ENCODE measurements at places on chromosomes 11 and 22.
A peak's percentile ranks its signal among the peaks of the same experiment; 100 is the strongest.

DNA sequence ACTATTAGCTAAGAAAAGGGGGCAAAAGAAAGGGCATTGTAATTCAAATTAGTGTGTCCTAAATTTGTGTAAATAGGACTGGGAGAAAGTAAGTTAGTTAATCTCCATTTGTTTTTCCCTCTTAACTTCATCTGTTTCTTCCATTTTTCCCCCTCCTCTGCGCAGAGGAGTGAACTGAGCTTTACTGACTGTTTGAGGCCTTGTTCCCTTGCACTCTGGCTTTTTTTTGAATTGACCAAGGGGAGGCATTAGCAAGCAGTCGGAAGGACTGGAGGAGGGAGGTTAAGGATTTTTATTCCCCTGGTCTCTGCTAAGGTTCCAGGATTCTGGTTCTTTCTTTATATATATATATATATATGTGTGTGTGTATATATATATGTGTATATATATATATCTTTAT is 15.2 kb upstream of the FANCF start:
- no peak for DNase-seq

- no peak for DNase-seq
Measured at GRCh38 chr22:23205339-23206049, 25.2 kb downstream of the BCR start.

DNA sequence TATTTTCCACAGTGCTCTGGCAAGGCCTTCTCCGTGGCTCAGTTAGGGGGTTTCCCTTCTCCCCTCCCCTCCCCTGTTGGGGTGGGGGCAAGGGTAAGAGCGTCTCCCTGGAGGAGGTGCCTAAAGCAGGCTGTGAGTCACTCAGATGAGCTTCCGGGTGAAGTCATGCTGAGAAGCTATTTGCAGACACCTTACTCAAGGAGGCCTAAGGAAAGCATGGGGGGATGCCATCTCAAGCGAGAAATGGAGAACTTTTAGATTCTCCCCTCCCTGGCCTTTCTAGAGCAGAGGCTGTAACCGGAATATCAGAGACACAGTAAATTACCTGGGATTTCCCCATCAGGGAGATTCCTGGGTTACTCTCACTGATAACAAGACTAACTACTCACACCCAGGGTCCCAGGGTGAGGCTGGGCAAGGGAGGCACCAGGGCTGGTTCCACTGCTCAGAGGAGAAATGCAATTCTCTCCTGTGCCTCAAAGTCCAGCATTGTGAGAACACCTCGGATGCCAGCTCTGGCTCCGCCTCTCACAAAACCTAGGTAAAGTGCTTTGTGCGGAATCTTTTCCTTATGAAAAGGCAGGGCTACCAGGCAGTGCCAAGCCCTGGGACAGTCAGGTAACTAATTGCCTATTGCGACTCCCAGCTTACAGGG is 123.6 kb downstream of the ABTB2 start:
- DNase-seq, result peak; percentile 47

DNA sequence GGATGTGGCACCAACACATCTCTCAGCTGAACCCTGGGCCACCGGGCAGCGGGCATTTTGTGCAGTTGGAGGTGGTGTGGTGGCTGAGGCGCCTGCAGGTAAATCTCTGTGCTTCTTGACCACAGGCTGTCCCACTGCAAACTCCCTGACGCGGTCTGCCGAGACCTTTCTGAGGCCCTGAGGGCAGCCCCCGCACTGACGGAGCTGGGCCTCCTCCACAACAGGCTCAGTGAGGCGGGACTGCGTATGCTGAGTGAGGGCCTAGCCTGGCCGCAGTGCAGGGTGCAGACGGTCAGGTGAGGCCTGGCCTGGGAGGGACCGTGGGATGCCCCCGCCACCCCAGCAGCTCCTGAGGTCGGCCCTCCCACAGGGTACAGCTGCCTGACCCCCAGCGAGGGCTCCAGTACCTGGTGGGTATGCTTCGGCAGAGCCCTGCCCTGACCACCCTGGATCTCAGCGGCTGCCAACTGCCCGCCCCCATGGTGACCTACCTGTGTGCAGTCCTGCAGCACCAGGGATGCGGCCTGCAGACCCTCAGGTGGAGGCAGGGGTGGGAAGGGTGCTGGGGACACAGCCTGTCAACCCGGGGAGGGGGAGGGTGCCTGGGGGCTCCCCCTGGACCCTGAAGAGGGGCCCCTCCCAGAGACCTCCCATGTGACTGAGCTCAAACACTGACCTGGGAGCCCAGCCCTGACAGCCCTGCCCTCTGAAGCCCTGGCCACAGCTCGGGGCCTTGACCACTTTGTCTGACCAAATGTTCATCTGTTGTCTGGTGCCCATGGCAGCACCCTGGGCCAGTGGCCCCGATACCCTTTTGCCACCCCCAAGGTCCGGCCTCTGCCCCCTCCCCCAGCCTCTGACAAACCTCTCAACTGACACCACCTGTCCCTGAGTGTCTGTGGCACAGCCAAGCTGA is 4.6 kb upstream of the PGGHG start:
- DNase-seq, result no peak

DNA sequence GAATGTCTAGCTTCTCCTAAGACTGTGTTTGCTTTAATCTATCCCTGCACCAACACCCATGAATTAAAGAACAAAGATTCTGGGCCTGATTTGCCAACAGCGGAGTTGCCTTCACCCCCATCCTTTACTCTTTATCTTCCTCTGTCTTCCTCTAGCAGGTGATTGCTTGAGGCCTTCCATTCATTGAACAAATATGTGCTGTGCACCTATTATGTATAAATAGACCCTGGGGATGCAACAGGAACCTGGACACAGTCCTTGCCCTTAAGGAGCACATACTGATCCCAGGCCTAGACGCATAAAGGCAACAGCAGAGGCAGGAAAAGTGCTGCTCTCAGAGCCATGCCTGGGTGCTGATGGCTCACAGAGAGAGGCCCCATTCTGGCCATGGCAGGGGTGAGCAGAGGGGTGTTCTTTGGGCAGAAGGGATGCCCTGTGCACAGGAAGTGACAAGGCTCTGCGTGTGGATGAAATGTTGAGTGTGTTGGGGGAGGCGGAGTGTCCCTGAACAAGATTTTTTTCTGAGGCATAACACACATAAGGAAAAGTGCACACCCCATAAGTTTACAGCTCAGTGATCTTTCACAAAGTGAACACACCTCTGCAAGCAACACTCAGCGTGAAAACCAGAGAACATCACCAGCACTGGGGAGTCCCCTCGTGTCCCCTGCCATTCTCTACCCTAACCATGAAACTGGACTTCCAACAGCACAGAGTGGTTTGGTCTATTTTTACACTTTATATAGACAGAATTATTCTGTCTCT is 145.9 kb downstream of the GRIK4 start:
- peak; percentile 58 for DNase-seq

GRCh38 chr11:24422376-24422775 is 74.5 kb upstream of the LUZP2 start:
- DNase-seq, result no peak

GRCh38 chr11:47856186-47856585 is 8.0 kb upstream of the NUP160 start:
- DNase-seq, result no peak

DNA sequence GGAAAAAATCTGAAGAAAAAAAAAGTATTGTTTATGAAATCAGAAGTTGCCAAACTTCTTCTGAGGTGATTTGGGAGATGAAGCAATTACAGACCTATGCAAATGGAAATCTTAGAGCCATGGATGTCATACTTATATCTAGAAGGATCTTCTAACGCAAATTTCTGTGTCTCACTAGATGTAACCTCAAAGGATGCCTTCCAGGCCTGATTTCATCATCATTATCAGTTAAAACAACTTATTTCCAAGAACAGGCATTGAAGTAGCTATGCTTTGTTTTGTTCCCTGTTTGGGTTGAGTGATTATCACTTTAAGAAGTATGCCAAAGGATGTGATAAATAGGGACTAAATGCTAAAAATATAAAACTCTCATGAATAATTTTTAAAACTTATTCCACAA is 43.9 kb upstream of the ANGPTL5 start:
- no peak for DNase-seq

- DNase-seq, result no peak
Measured at GRCh38 chr11:58999291-58999680, 60.0 kb downstream of the GLYATL1 start.

GRCh38 chr11:118514103-118514502 is 13.2 kb upstream of the TTC36 start:
- no peak for DNase-seq

DNA sequence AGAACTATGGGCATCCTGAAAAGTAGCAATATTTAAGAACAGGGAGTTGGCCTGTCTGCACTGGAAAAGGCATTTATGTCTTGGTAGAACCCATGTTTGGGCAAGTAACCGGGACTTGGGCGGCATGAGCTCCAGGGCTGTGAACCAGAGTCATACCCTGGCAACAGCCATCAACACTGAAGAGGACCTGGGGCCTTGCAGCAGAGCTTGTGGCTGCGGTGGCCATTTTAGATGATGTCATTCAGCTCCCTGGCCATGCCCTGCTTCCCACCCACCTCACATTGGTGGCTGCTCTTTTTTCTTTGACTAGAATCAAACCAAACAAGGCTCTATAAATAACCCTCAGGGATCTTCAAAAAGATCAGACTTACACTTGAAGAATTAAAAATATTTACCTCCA is 26.6 kb downstream of the EHF start:
- DNase-seq, result no peak

GRCh38 chr11:125627236-125627910 is 2.4 kb downstream of the CHEK1 start:
- DNase-seq, result no peak

- DNase-seq, result no peak
Measured at GRCh38 chr22:43288807-43289420, 54.3 kb downstream of the SCUBE1 start.

- no peak for DNase-seq
Measured at GRCh38 chr22:33101550-33101949, 43.4 kb upstream of the SYN3 start.

DNA sequence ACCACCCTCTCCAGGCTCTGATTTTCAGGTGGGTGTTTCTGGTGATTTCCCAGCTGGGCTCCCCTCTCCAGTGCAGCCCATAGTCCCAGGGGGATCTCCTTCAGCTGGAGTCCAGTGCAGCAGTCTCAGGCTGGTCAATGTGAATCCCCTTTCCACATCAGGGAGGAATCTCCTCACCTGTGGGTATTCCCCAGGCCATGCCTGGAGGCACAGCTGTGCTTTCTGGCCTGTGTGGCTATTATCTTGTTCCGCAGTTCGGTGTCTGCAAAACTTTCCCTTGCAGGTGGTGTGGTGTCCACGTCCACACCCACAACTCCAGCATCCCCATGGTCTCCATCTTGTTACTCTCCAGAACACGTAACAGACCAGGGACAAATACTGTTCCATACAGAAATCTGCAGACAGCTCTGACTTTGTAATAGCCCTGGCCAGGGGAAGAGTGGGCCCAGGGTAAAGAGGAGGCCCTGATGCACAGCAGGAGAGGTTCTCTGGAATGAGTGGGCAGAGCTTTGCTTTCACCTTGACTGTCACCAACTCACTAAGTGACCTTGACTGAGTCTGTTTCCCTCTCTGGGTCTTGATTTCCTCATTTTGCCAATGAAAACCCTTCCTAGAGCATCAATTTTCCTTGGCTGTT is 183.2 kb downstream of the CSNK2A3 start:
- DNase-seq, result no peak

DNA sequence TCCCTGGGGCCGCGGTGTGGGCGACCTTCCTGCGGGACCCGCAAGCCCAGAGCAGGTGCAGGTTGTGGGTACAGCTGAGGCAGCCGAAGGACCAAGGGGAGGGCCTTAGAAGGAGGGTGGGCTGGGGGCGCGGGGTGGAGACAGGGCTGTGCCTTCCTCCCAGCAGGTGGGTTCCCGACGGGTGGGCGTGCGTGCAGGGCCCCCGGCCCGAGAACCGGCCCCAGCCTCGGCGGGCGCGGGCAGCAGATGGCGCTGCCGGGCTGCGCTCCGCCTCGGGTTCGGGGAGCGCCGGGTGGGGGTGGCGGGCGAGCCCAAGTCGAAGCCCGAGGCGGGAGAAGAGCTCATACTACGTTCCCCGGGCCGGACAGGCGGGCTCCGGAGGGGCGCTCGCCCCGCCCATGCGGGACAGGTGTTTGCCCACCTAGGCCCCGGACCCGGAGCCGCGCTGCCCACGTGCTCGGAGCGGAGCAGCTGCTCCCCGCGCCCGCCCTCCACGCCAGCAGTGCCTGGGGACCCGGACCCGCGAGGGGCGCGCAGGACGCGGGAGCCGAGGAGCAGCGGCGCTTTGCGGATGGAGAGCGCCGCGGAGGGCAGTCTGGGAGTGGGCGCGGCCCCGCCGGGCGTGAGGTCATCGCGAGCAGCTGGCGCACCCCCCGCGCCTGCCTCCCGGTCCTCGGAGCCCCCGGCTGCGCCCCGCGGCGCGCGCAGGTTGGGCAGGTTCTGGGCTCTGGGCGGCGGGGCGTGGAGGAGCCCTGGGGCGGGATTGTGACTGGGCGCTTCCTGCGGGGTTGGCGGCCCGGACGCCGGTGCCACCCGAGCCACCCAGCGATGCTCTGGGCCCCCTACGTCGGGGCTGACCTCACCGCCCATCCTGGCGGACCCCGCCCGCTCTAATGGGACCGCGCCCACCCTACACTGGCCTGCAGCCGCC is 25.3 kb downstream of the DUSP8 start:
- DNase-seq, result peak; percentile 90

- no peak for DNase-seq
Measured at GRCh38 chr11:5696210-5696609, 6.6 kb downstream of the TRIM22 start.

- no peak for DNase-seq
Measured at GRCh38 chr11:33479231-33479630, 221.4 kb downstream of the C11orf91 start.

DNA sequence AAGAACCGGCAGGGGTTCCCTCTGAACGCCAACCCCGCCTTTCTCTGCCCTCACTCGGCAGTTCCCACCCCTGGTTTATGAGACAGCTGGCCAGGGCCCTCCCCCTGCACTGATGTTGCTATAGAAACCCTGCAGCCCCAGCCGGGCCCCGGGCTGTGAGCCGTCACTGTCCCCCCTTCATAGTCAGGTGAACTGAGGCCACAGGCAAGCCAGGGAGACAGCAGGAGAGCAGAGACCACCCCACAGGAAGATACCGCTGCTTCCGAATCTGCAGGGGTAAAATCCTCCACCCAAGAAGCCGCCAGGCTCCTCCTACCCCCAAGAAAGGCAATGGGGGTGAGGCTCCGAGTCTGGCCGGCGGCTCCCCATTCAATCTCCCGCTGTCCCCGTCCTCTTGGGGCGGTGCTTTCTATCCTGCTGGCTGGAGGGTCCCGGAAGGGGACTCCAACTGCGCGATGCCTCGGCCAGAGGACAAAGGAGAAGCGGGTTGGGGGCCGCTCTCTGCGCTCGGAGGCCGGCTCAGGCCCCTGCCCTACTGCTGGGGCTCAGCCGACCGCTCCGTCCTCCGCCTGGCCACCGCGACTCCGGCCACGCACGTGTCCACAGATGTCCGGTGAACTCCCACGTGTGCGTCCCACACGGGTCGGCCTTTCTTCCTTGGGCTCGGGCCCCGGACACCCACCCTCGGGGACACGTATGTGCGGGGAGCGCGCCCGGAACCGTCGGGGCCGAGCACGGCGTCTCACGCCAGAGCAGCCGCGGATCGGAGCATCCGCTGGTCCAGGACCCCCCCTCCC is 587 bp downstream of the SLC25A22 start:
- DNase-seq, result peak; percentile 95

DNA sequence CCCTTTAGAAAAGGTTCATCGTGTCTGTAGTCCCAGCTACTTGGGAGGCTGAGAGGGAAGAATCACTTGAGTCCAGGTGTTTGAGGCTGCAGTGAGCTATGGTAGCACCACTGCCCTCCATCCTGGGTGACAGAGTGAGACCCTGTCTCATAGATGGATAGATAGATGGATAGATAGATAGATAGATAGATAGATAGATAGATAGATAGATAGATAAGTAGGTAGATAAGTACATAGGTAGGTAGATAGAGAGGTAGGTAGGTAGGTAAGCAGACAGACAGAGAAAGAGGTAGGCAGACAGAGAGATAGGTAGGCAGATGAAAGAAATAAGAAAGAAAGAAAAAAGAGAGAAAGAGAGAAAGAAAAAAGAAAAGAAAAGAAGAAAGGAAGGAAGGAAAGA is 156.4 kb downstream of the GRIK4 start:
- no peak for DNase-seq
